Kidney epithelial cell (primary cell): ENCODE measurements at places on chromosomes 5 and 9. TPM values are rescaled to one million over a fixed set of nuclear protein-coding genes. Genes with fewer than 3 reads are reported as not detected.

DNA sequence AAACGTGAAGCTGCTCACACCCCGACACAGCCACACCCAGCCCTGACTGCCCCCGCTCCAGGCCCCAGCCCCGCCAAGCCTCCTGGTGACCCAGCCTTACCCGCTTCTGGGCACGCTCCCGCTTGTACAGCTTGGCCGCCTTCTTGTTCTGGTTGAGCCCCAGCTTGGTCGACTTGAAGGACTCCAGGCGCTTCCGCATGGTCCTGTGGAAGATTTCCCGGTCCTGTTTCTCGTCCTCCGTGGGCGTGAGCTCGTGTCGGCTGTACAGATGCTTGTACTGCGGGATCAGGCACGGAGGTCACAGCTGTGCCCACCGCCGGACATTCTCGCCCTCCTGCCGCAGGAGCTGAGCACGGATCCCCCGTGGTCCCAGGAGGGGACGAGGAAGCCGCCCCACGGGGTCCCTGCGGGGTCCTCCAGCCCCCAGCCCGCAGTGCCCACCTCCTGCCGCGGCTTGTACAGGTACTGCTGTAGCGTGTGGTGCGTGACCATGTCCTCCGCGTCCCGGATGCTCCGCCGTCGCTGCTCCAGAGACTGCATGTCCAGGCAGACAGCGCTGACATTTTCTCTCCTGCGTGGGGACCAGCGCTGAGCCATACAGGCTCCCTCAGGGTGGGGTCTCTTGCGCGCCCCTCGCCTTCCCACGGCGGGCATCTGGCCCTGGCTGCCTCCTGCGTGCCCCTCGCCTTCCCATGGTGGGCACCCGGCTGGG is 33.3 kb downstream of the EXOC3 start:
- DNase-seq, result no peak

GMCL2 gene
- not detected in 2 replicates for total RNA-seq

DNA sequence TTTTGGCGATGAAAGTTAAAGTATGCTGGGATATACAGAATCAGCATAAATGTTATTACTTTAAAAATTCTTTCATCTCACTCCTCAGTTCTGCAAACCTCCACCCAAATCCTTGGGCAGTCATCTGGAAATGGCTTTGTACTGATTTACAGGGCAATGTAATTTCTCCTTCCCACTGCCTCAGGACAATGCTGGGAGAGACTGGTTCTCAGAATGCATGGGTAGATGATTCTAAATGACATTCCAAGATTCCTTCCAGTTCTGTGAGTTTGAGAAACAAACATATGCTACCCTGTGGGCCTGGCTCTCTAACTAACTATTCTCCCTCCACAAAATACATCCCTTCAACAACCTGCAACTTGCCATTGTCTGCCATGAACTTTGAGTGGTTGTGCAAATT is 7.5 kb upstream of the PSAT1 start:
- no peak for DNase-seq

DNA sequence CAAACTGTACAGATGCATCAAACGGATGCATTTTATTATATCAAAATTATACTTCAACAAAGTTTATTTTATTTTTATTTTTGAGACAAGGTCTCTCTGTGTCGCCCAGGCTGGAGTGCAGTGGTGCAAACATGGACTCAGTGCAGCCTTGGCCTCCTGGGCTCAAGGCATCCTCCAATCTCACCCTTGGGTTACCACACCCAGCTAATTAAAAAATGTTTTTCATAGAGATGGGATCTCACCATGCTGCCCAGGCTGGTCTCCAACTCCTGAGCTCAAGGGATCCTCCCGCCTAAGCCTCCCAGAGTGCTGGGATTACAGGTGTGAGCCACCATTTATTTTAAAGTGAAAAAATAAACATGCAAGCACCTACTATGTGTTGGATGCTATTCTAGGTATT is 40.1 kb upstream of the STXBP1 start:
- no peak for DNase-seq

- no peak for DNase-seq
Observed at GRCh38 chr9:110278080-110278707, 21.9 kb upstream of the TXN start.

DNA sequence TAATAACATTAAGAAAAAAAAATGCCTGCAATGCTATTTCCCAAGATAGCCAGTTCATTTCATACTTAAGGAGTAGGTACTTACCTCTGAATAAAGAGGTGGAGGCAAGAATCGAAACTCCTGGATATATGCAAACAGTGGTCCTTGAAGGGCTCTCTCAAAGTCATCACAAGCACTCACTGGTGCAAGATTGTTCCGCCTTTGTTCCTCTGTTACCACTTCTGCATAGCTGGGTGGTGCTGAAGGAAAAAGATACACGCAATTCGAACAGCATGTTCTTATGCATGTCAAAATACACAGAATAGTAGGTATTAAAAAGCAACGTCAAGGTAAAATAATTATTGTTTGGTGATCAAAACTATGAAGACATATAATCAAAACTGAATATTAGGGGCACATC is 9.5 kb downstream of the ARRDC3 start:
- no peak for DNase-seq

CARD6 gene
- total RNA-seq, result 1.9 and 3.3 TPM in 2 replicates

GRCh38 chr9:93036887-93037475 is 21.5 kb upstream of the SUSD3 start:
- no peak for DNase-seq

PPP1R2B gene
- 0.07 TPM in 1 of 2 replicates, not detected in the other for total RNA-seq

GRCh38 chr5:135052511-135053145 is 18.6 kb upstream of the PITX1 start:
- DNase-seq, result no peak

DNA sequence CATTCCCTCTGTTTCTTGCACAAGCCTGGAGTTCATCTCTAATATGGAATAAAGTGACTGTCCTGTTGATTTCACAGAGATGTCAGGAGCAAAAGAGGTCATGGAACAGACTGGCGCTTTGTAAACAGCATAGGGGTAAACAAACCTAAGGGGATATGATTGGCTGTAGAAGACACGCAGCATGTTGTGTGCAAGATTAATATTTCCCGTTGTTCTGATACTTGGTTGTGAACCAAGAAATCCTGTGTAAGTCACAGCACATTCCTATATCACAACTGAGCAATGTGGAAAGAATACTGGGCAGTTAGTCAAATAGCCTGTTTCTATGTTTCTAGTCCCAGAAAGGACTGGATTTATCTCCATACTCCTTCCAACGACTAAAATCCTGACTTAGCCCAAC is 3.2 kb downstream of the ADAMTS12 start:
- DNase-seq, result no peak

DNA sequence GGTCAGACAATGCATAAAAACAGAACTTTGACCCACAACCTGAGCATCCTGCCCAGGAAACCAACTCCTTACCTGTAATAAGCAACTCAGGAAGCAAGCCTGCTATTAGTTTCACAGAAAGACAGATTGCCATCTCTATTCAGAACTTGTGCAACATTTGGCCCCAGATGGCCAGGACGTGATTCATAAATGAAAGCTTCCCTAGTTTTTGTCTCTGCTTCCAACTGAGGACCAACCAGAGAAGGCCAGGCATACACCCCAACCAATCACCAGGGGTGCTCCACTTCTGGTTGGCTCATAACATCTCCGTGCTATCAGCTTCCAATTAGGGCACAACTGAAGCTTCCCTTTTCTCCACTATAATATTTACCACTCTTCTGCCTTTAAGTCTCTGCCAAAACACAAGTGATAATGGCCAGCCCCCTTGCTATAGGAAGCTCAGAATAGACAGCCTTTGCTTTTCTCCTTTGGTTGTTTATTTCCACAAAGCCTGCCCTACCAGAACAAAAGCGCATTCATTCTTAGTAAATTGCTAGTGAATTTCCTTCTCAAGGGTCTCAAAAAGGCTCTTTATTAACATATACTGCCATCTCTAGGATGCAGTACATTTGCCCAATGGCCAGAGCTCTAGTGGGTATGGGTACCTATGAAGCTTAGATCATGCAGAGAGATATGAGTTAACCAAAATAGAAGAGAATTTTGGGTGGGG is 289.7 kb upstream of the DAP start:
- DNase-seq, result no peak

DNA sequence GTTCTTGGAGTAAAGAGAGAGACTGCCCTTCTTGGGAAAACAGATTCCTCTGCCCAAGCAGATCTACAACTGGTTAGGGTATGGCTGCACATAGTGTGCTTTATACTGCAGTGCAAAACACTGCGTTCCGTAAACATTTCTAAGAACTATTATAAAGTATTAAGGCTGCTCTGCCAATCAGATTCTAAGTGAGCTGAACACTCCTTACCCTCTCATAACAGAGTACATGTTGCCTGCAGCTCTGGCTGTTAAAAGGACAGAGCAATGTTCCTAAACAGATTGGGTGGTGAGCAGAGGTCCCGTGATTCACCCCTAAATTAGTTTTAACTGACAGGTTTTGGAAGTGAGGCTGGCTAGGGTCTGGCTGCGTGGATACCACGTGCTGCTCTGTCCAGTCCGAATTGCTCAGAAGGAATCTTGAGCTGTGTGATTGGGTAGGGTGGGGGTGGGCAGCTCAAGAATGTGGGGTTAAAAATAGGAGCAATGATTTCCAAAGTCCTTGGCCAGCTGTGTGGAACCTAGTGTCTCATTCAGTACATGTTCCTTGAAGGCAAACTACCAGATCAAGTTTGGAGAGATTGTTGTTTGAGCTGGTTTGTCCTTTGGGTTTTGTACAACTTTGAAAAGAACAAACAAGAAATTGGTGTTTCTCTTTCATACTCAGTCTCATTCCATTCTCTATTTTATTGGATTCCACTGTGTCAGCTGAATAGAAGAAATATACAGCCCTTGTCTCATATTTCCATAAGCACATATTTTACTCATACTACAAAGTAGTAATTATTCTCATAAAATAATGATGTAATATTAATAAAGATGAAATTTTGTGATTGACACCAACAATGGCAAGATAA is 497.6 kb upstream of the CD180 start:
- peak; percentile 7 for DNase-seq

- DNase-seq, result no peak
Observed at GRCh38 chr9:129888293-129889121, 53.2 kb downstream of the USP20 start.

DNA sequence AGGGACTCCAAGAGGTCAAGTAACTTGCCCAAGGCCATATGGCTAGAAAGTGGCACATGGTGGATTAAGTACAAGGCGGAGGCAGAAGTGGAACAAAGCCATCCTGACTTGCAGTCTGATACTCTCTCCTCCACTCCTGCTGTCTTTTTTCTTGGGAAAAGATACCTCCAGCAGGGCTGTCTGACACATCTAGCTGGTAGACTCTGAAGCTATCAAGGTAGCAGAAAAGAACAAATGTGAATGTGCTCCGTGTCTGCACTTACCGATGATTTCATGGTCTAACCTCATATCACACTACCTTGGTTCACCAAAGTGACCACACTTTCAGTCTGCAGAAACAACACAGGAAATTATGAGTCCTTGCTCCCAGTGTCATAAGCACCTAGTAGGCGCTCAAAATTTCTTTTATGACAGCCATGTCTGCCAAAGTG is 284.8 kb downstream of the CRB2 start:
- no peak for DNase-seq

DNA sequence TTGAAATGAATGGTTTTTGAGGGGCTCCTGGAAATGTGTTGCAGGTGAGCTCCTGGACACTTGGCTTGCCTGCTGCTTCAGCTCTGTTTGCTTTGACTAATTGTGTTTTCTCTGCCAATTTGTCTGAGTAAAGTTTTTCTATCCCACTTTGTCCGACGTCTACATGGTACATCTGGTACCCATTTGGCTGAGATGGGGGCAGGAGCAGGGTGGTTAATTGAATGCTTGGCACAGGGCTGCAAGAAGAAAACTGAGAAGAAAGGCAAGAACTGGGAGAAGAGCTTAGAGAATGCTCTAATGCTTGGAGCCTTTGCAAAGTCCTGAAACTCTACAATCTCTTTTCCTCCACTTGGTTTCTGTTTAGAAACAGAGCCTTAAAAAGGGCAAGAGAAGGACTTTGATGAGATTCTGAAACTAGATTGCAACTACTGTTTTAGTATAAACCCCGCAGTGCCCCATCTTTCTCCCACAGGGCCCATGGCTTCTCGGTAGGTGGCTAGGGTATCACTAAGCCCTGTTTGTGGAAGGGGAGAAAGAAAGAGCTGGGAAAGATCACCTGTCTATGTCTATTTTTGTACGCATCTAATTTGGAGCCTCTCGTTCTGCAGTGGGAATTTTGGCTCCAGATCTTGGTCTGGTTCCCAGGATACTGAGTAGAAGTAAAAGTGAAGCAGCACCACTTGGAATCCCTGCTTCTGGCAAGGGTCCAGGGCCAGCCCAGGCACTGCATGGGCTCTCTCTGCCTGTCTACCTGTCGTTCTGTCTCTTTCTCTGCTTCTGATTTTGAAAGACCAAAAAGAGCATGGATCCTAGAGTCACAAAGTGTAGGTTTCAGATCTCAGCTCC is 214.4 kb downstream of the SEMA6A start:
- DNase-seq, result no peak

MZB1 gene
- total RNA-seq, result not detected in 2 replicates

DNA sequence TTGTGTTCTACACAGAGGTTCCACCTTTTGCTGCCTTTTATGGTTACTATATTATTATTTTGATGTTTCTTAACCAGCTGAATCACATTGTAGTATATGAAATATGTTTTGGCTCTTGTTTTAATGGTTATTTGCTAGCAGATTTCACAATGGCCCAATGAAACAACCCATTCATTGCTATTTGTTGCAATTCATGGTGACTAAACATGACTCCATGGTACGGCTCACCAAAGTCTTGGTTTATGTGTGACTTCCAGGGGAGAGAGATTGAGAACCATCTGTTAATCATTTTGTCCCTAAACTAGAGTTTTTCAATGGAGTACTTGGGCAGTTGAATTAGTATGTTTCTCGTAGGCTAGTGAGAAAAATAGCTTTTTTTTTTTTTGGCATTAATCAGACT is 108.4 kb downstream of the GHR start:
- no peak for DNase-seq

MEGF10 gene
- total RNA-seq, result 0.96 and 1.3 TPM in 2 replicates

HAVCR1 gene
- 0.29 and 1.4 TPM in 2 replicates for total RNA-seq

DNA sequence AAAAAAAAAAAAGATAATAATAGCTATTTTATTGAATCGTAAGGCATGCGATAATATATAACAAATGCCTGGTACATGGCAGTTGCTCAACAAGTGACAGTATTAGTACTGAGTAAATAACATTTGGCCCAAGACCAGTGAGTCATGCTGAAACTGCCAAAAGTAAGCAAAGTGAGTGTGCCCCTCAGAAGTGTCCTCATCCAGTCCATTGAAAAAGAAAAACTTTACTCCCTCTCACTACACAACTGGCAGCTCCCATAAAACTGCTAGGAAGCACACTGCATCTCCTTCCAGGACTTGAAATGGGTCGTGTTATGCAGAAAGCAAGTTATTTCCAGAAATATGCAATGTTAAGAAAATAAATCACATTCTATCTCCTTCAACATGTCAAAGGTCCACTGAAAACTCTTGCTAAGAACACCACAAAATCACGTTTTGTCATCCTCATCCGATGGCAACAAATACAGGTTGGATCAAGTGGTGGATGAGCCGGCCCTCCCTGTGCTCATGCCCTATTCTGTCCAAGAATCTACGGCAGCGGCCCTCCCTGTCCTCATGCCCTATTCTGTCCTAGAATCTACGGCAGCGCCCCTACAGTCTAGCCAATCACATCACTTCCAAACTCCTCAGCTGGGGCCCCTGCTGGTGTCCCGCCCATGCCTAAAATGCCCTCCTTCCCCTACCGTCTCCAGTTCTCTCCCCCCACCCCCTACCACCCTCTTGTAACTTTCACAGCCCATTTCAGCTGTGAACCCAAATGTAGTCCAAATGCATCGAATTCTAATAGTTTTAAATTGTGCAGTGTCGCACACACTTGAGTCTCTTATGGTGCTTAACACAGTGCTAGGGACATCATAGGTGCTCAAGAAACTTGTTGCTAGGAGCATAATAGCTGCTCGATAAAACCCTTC is 12.5 kb downstream of the PTCH1 start:
- no peak for DNase-seq
